ENCODE measurements at places on chromosomes 1 and 21. TPM values are rescaled to one million over a fixed set of nuclear protein-coding genes. Genes with fewer than 3 reads are reported as not detected.

Gene TOMM40L
- polyA plus RNA-seq: 6.4 TPM

Gene PRDM16
- polyA plus RNA-seq: not detected

Gene MTX1
- 46.0 TPM for polyA plus RNA-seq

Gene KLHDC8A
- polyA plus RNA-seq: not detected

Gene RNU1-3
- polyA plus RNA-seq: 23.7 TPM

Gene SAMSN1
- 51.6 TPM for polyA plus RNA-seq
